Neural progenitor cell (in vitro differentiated cells): ENCODE measurements at places on chromosomes 7 and 10.

GRCh38 chr10:97475936-97476594, 22.2 kb downstream of the MMS19 start:
- no peak for DNase-seq

GRCh38 chr7:65839846-65840245, 33.0 kb upstream of the VKORC1L1 start:
- DNase-seq = no peak

DNA sequence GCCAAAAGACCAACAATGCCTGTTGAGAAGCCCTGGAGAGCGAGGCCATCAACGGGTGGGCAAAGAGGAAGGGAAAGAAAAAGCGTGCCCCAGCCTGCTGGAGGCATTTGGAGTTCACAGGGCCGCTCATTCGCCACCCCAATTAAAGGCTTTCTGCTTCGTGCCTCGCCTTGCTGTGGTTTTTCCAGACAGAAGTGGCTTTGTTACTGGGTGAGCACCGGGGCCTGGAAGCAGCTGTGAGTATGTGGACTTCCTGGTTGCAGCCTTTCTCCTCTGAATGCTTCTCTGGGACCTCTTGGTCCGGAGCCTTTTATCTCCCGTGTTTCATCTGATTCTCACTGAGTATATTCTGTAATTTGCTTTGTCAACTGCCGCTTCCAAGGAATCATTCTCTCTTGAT, 118.1 kb upstream of the EGR2 start:
- DNase-seq = no peak

DNA sequence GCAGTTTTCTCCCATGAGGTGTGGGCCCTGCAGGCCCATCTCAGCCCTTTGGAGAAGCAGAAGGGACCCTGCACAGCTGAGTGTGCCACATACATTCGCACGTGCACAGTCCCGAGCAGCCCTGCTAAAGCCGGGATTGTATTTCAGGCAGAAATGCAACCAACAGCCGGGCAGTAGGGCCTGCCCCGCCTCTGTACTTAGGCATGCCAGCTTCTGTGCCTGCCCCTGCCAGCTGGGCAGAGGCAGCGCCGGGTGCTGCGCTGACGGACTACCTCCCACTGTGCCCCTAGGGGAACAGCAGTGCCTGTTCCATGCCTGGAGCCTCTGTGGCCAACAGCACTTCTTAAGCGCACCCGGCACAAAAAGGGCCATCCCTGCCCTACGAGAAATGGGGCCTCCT, 170.3 kb downstream of the NEURL1 start:
- no peak for DNase-seq

GRCh38 chr10:32980242-32980557, 22.2 kb upstream of the ITGB1 start:
- no peak for DNase-seq

GRCh38 chr10:125159932-125160855, at the start of gene CTBP2:
Gene CTBP2, minus strand, starts transcription at chr10:125160563.
- DNase-seq = peak; percentile 85

DNA sequence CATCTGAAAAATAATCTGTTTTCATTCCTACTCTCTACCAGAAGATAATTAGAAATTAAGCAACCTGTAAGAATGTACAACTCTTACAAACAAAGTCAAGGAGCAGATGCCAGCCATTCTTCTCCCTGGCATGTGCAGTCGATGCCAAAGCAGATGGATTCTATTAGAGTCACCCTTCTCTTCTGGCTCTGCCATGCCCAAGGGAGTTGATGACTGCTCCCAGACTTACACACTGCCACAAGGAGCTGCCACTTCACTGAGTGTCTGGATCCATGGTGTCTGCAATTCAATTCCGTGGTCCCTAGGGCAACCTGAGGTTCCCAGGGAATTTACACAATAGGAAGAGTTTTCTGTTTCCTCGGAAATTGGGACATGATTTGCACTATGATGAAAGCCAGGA, 89.1 kb upstream of the IFRD1 start:
- DNase-seq = no peak

- no peak for DNase-seq
These were observed 65.9 kb downstream of the RBM20 start for GRCh38 chr10:110709964-110710587.

- DNase-seq = no peak
These were observed 44.8 kb upstream of the ANKRD1 start for GRCh38 chr10:90965720-90966119.

GRCh38 chr10:86373828-86374227, 7.2 kb upstream of the GRID1 start:
- DNase-seq = no peak

GRCh38 chr7:19215412-19215811, 70.2 kb upstream of the FERD3L start:
- peak; percentile 17 for DNase-seq

DNA sequence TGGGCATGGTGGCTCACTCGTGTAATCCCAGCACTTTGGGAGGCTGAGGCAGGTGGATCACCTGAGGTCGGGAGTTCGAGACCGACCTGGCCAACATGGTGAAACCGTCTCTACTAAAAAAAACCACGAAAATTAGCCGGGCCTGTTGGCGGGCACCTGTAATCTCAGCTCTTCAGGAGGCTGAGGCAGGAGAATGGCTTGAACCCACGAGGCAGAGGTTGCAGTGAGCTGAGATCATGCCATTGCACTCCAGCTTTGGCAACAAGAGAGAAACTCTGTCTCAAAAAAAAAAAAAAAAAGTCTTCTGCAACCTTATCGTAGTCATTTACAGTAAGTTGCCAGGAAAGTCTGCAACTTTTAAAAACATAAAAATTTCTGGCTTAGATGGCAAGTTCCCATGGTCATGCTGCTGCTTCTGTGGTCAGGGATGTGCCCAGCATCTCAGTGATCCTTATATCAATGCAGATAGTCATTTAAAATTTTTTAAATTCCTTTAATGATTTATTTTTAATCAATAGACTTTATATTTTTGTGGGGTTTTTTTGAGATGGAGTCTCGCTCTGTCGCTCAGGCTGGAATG, 15.6 kb downstream of the SUFU start:
- DNase-seq = no peak

GRCh38 chr7:31882187-31882586, 188.0 kb downstream of the PDE1C start:
- peak; percentile 15 for DNase-seq

DNA sequence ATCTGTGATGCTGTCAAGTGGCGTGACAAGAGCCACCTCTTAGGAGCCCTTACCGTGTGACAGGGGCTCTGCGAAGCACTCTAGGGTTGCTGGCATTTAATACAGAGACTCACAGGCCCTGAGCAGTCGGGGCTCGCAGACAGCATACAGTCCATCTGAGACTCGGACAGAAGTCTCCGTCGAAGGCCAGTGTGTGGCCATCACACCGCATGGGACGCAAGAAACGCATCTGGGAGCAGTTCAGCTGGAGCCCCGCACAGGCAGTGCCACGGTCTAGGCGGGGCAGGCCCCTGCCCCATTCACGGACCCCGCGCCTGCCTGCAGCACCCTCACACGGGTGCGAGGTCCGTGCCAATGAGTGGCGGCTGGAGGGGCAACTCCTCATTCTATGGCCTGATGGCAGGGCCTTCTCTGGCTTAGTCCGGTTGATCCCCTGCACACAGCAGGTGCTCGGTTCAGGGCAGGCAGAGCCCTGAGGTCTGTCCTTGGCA, 33.6 kb downstream of the IQCE start:
- no peak for DNase-seq

- no peak for DNase-seq
These were observed 15.6 kb downstream of the RGS10 start for GRCh38 chr10:119526621-119527592.

- no peak for DNase-seq
These were observed 114.4 kb downstream of the NT5C2 start for GRCh38 chr10:103078676-103079075.

GRCh38 chr10:71228875-71229675, 16.7 kb downstream of the UNC5B start:
- DNase-seq = no peak

DNA sequence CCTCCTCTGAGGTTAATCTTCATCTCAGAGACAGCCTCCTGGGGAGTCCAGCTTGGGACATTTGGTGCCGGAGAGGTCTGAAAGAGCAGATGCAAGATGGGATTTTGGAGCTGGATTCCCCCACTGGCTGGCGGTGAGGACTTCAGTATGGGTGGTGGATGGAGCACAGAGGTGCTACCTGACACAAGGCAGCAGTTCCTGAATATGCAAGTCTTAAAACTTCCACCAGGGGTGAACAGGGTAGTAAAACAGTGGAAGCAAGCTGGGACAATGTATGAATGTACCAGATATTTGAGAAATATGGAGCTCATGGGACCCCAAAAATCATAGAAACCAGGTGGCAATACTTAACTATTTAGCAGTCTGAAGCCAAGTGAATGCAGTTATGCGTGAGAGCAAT, 4.8 kb upstream of the TAF3 start:
- DNase-seq = no peak

- DNase-seq = no peak
These were observed 973.8 kb upstream of the LRRTM3 start for GRCh38 chr10:65952086-65952485.

DNA sequence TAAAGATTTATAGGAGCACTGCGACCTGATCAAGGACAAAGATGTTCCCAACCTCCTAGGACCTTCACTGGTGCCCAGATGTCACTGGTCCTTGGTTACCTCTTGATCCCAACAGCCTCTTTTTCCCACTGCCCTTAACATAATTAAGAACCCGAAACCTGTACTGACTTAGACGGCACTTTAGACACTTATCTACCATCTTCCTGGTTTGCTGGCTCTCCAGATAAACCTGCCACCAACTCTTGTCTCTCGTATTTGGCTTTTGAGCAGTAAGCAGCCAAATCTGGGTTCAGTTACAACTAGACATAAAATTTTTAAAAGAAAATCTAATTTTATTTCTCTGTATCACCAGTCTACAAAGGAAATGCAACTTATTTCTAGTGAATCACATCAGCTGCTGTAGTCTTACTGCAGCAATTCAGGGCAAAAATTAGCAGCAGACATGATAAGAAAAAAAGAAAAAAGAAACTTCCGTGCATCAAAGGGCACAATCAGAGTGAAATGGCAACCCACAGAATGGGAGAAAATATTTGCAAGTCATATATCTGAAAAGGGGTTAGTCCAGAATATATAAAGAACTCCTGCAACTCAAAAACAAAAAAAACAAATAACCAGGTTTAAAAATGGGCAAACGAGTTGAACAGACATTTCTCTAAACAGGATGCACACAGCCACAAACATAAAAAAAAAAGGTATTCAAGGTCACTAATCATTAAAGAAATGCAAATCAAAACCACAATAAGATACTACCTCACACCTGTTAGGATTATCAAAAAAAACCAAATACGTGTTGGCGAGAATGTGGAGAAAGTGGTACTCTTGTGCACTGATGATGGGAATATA, 9.4 kb downstream of the ASB13 start:
- DNase-seq = no peak

GRCh38 chr10:74088722-74089121, 61.9 kb downstream of the AP3M1 start:
- no peak for DNase-seq

DNA sequence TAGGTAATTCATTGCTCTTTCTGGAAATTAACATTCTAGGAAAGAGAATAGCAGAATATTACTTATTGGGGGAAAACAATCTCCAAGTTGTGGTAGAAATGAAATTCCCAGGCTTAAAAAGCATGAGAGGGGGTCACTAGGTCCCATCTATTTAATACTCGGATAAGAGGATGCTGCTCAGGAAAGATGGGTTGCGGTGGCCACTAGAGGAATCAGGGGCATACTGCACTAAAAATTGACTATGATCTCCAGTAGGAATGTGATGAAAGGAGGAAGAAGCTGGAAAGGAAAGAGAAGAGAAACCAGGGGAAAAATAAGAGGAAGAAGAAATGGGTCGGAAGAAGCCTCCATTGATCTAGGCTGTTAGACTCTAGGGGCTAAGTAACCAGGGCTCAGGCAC, 192.8 kb downstream of the GPAM start:
- DNase-seq = peak; percentile 15

DNA sequence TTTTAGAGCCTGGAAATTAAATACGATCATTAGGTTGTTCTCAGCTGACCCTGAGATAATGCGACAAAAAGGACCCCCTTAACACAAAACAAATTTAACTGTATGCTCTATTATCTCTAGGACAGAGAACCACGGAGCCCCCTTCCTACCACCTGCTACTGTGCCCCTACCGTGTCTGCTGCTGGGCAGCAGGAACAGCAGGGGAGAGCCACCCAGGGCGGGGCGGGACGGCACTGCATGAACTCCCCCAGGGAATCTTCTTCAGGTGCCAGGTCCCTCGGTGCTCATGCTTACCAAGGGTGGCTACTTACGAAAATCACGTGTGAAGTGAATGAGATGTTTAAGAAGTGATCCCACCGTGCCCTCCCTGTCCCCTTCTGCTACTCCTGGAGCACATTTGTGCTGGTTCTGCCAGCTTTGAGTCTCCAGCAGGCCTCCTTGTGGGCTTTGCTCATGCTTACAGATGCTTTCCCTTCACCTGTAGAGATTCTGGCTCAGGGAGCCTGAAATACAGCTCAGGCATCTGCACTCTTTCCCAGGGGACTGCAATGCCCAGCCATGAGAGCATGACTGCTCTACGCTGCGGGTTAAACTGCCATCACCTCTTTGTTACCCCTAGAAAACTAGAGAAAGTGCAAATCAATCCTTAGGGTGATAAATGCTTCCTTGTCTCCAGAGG, 59.9 kb downstream of the MRPL32 start:
- DNase-seq = peak; percentile 27

DNA sequence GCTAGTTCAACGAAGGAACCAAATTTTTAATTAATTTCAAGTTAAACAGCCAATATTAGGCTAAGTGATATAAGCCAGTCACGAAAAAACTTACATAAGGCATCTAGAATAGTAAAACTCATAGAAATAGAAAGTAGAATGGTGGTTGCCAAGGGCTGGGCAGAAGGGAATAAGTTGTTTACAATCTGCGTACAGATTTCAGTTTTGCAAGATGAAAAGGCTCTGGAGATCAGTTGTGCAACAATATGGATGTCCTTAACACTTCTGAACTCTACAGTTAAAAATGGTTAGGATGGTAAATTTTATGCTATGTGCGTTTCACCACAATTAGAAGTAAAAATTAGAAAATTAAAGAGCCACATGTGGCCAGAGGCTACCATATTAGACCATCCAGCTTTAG, 13.3 kb downstream of the SCRN1 start:
- DNase-seq = no peak

- no peak for DNase-seq
These were observed 1.3 kb downstream of the PPIF start for GRCh38 chr10:79348640-79348988.

GRCh38 chr10:22832066-22832602, 95.7 kb upstream of the ARMC3 start:
- DNase-seq = no peak

- no peak for DNase-seq
These were observed 367.9 kb upstream of the MBL2 start for GRCh38 chr10:53140506-53140905.
